ENCODE measurements at places on chromosomes 4 and X. TPM values are rescaled to one million over a fixed set of nuclear protein-coding genes. Genes with fewer than 3 reads are reported as not detected.

Gene RBM46
- not detected for total RNA-seq

Gene IGSF1
- total RNA-seq: not detected

Gene NLGN4X
- under 0.01 TPM for total RNA-seq

Gene MGAT4D
- total RNA-seq: not detected

Gene TRAPPC11
- 95.1 TPM for total RNA-seq

Gene ARHGEF38
- 2.3 TPM for total RNA-seq

Gene SASH3
- total RNA-seq: 0.58 TPM

Gene ATP11C
- total RNA-seq: 34.9 TPM

Gene SLC2A9
- 35.3 TPM for total RNA-seq

Gene FHIP1A
- total RNA-seq: 177 TPM

Gene F8A2
- total RNA-seq: 2.6 TPM

DNA sequence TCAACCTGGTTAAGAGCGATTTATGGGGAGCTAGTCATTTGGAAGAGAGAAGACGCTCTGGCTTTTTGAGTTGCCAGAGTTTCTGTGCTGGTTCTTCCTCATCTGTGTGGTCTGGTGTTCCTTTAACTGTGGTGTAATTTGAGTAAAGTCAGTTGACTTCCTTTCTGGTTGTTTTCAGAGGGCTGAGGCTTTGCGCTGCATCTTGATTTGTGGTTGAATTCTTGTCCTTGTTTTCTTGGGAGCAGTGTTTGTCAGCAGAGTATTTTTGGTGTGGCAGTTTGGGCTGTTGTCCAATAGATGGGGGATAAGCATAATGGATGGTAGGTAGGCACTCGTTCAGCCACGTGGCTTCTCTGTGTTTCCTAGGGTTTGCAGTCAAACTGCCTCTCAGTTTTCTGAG lies 2143.2 kb upstream of the TENM3 start:
- H3K27me3 ChIP-seq: no peaks in the 10 kb centered on the region
- H3K36me3 ChIP-seq: no peaks in the 10 kb centered on the region
- DNase-seq: no peak
- H3K4me1 ChIP-seq: no peaks in the 10 kb centered on the region

GRCh38 chr4:90080116-90080515 lies 47.1 kb upstream of the CCSER1 start:
- H3K36me3 ChIP-seq: no peaks in the 10 kb centered on the region
- no peak overlapping the region for H3K4me3 ChIP-seq
- H3K27me3 ChIP-seq: no peaks in the 10 kb centered on the region
- H3K27ac ChIP-seq: no peak overlapping the region
- DNase-seq: no peak

DNA sequence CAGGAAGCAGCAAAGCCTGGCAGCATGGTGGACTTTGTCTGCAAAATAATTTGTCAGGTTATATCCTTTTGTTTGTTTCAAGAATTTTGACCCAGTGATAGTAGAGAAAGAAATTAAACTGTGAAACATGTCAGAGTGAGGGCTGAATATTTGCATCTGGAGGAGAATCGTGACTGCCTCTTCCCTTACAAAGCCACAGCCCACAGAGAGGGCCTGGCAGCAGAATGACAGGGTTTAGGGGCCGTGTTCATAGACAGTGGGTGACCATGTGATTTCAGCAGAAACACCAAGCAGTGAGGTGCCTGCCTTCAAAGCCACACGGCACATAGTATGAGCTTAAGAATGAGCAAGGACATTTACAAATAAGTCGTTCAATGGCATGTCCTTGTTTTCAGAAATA lies 24.4 kb upstream of the PLAC8 start:
- H3K27ac ChIP-seq: no peak overlapping the region
- DNase-seq: no peak
- H3K36me3 ChIP-seq: no peaks in the 10 kb centered on the region
- H3K4me1 ChIP-seq: no peaks in the 10 kb centered on the region
- H3K4me3 ChIP-seq: no peak overlapping the region

- no peaks in the 10 kb centered on the region for H3K4me1 ChIP-seq
- H3K27me3 ChIP-seq: no peaks in the 10 kb centered on the region
- H3K4me3 ChIP-seq: no peak overlapping the region
- H3K36me3 ChIP-seq: no peaks in the 10 kb centered on the region
These were observed 105.5 kb upstream of the OTUD4 start for GRCh38 chr4:145285928-145286327.

- no peaks in the 10 kb centered on the region for H3K27me3 ChIP-seq
- peak overlapping the region; percentile 55 for H3K27ac ChIP-seq
- peak; percentile 69 for DNase-seq
These were observed 98.7 kb downstream of the TMEM131L start for GRCh38 chr4:153564630-153565525.

GRCh38 chr4:89357340-89357739 lies 49.7 kb upstream of the GPRIN3 start:
- H3K27me3 ChIP-seq: no peaks in the 10 kb centered on the region
- no peak overlapping the region for H3K4me3 ChIP-seq
- no peaks in the 10 kb centered on the region for H3K4me1 ChIP-seq
- no peak for DNase-seq
- no peaks in the 10 kb centered on the region for H3K36me3 ChIP-seq
- no peak overlapping the region for H3K27ac ChIP-seq

DNA sequence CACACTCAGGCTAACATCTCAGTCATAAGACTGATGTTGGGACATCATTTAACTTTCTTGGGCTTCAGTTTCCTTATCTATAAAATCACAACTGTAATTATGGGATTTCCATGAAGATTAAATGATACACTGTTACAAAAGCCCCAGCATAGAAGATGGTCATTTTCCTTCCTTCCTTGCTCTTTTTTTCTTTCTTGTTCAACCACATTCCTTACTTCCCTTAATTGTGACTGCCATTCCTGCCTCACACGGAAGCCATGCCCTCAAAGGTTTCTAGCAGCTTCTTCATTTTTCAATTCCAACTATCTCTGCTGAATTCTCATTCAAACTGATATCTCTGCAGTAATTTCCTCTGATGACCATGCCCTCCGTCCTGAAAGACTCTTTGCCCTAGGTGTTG lies 311.8 kb downstream of the PPP3CA start:
- no peak for DNase-seq
- no peaks in the 10 kb centered on the region for H3K36me3 ChIP-seq
- no peak overlapping the region for H3K4me3 ChIP-seq
- no peaks in the 10 kb centered on the region for H3K4me1 ChIP-seq
- no peaks in the 10 kb centered on the region for H3K27me3 ChIP-seq

DNA sequence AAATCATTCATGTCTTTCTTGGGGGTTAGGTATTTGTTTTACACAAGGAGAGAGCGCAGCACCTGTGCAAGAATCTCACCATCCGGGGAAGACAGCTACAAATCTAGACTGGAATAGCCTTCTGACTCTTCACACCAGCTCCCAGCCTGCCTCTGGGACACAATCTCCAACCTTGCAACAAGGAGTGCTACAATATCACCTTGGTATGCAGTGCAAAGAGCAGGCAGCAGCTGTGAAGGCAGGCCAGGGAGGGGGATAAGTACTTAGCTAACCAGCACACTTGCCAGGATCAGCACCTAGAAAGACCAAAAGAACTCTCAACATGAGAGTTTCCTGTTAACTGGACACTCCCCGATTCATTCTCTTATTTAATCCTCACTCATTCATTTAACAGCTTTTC lies 235.3 kb downstream of the AR start:
- H3K27me3 ChIP-seq: no peaks in the 10 kb centered on the region
- no peaks in the 10 kb centered on the region for H3K36me3 ChIP-seq
- H3K4me3 ChIP-seq: no peak overlapping the region
- no peak overlapping the region for H3K27ac ChIP-seq
- no peak for DNase-seq

- no peak overlapping the region for H3K27ac ChIP-seq
- no peak for DNase-seq
- no peaks in the 10 kb centered on the region for H3K4me1 ChIP-seq
- H3K4me3 ChIP-seq: no peak overlapping the region
- H3K27me3 ChIP-seq: peaks cover 3% of the 10 kb centered on the region
These were observed 28.2 kb upstream of the TCEAL4 start for GRCh38 chrX:103556963-103557612.

DNA sequence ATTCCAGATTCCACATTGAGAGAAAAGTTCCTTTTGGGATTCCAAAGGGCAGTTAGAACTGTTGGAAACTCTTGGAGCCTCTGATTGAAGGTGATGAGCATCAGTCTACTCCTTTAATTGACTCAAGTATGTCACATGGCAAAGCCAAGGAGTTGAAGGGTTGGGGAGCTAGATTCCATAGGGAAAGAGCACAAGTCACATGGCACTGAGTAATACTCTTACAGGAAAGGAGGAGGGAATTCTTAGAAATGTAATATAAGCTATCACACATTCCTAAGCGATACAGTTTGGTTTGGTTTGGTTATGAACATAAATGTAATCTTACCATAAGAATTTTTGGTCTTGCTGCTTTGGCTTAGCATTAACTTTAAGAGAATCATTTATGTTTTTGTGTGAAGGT lies 15.7 kb downstream of the SPCS3 start:
- H3K4me1 ChIP-seq: peaks cover 31% of the 10 kb centered on the region
- H3K27ac ChIP-seq: no peak overlapping the region
- no peak for DNase-seq
- H3K36me3 ChIP-seq: no peaks in the 10 kb centered on the region

DNA sequence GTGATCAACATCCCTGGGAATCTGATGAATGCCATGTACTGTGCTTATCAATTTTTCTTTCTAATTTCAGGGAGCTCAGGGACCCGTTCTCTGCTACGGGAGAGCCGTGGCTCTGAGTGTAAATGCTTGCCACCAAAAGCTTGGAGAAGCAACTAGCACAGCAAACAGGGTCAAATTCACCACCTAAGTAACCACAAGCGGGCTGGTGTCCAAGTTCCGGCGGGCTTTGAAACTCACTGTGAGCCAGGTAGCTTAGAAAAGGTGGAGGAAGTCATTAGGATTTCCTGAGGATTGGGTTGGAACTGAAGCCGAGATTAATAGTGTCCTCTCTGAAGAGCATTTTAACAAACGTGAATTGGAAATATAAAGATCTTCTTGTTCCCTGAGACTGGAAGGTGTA lies 87.2 kb downstream of the CLDN34 start:
- peaks cover 32% of the 10 kb centered on the region for H3K4me1 ChIP-seq
- peak; percentile 75 for DNase-seq
- no peak overlapping the region for H3K27ac ChIP-seq
- no peaks in the 10 kb centered on the region for H3K36me3 ChIP-seq
- no peak overlapping the region for H3K4me3 ChIP-seq
- no peaks in the 10 kb centered on the region for H3K27me3 ChIP-seq

- H3K27ac ChIP-seq: no peak overlapping the region
- no peak for DNase-seq
- H3K27me3 ChIP-seq: no peaks in the 10 kb centered on the region
- H3K4me3 ChIP-seq: no peak overlapping the region
These were observed 15.1 kb downstream of the CSF2RA start for GRCh38 chrX:1283741-1284140.

- no peaks in the 10 kb centered on the region for H3K4me1 ChIP-seq
- no peak for DNase-seq
- no peak overlapping the region for H3K27ac ChIP-seq
- H3K36me3 ChIP-seq: peaks cover 24% of the 10 kb centered on the region
These were observed 201.9 kb downstream of the ARHGAP10 start for GRCh38 chr4:147933779-147934178.

GRCh38 chrX:48589482-48590162 lies 7.7 kb upstream of the WDR13 start:
- H3K4me1 ChIP-seq: no peaks in the 10 kb centered on the region
- H3K27me3 ChIP-seq: no peaks in the 10 kb centered on the region
- H3K27ac ChIP-seq: peak overlapping the region; percentile 64
- peak; percentile 48 for DNase-seq
- H3K36me3 ChIP-seq: no peaks in the 10 kb centered on the region

GRCh38 chr4:111854494-111855087 lies 290.7 kb upstream of the FAM241A start:
- peak; percentile 74 for DNase-seq
- no peak overlapping the region for H3K4me3 ChIP-seq
- no peaks in the 10 kb centered on the region for H3K27me3 ChIP-seq
- no peaks in the 10 kb centered on the region for H3K36me3 ChIP-seq

DNA sequence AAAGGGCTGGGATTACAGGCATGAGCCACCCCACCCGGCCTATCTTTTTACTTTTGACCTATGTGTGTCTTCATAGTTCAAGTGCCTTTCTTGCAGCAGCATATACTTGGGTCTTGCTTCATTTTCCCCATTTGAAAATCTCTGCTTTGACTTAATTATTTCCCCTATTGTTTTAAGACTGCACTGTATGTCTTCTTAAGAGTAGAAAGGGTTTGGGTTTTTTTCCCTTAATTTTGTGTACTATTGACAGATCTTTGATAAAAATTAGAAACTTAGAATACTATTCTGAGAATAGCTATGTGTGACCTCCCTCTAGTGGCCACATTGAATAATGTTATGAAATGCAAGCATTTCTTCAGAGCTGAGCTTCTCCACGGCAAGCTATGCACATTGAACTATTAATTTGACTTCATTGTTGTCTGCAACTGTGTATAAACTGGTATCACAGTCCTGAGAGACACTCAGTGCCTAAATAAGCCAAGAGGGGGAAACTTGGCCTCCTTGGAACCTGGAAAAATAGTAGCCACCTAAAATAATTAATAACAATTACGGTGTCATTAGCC lies 8.7 kb upstream of the SLC25A4 start:
- H3K4me3 ChIP-seq: no peak overlapping the region
- no peaks in the 10 kb centered on the region for H3K36me3 ChIP-seq
- peak; percentile 74 for DNase-seq
- peaks cover 5% of the 10 kb centered on the region for H3K27me3 ChIP-seq
- H3K4me1 ChIP-seq: no peaks in the 10 kb centered on the region

Data from stomach (tissue), 19 donors.